ENCODE measurements at places on chromosomes 5 and 9.

DNA sequence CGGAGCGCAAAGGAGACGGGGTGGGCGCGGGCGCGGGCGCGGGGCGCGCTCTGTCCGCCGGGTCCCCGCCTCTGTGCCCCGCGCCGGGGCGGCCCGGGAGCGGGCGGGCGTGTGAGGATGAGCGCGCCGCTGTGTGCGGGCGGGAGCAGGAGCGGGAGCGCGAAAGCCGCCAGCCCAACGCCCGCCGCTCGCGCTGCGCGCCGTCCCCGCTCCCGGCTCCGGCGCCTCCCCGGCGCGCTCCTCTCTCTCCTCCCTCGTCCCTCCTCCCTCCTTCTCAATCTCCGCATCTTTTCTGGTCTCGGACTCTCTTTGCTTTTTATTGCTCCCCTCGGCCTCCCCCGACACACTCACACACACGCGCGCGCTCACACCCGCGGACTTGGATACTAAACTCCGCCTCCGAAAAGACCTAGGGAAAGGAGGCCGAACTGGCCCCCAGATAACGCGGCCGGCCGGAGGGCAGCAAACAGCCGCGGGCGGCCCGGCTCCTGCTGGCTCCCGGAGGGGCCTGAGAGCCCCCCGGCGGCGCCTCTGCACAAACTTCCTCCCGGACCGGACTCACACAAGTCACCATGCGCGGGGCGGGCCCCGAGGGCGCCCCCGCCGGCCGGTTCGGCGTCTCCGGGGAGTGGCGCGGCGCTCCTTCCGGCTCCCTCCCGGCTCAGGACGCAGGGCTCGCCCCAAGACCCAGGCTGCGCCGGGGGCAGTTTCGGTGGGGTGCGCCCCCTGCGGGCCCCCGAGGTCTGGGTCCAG is at the start of gene FIBCD1:
Gene FIBCD1, minus strand, starts transcription at position 596 of the 753 bp plus-strand sequence. CDS start 640 bp downstream, outside the sequence.
- peak; percentile 82 for DNase-seq

- no peak for DNase-seq
Measured at GRCh38 chr5:33423018-33423630, 17.6 kb upstream of the TARS1 start.

- no peak for DNase-seq
Measured at GRCh38 chr5:174301848-174302625, 256.5 kb downstream of the NSG2 start.

DNA sequence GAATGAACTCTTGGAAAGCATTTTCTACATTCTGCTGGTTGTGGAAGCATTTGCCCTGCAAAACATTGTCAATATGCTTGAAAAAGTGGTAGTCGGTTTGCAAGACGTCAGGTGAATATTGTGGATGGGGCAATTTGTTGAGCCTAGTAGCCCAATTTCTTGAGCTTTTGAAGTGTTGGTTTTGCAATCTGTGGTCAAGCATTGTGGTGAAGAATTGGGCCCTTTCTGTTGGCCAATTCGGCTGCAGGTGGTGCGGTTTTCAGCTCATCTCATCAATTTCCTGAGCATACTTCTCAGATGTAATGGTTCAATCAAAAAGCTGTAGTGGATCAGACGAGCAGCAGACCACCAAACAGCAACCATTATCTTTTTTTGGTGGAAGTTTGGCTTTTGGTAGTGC is 426.8 kb upstream of the CDH9 start:
- no peak for DNase-seq

GRCh38 chr5:67133217-67133616 is 63.4 kb downstream of the CD180 start:
- DNase-seq, result no peak

GRCh38 chr5:8585230-8586018 is 716.5 kb downstream of the MTRR start:
- no peak for DNase-seq

GRCh38 chr9:33136721-33137670 is 30.1 kb downstream of the B4GALT1 start:
- no peak for DNase-seq

DNA sequence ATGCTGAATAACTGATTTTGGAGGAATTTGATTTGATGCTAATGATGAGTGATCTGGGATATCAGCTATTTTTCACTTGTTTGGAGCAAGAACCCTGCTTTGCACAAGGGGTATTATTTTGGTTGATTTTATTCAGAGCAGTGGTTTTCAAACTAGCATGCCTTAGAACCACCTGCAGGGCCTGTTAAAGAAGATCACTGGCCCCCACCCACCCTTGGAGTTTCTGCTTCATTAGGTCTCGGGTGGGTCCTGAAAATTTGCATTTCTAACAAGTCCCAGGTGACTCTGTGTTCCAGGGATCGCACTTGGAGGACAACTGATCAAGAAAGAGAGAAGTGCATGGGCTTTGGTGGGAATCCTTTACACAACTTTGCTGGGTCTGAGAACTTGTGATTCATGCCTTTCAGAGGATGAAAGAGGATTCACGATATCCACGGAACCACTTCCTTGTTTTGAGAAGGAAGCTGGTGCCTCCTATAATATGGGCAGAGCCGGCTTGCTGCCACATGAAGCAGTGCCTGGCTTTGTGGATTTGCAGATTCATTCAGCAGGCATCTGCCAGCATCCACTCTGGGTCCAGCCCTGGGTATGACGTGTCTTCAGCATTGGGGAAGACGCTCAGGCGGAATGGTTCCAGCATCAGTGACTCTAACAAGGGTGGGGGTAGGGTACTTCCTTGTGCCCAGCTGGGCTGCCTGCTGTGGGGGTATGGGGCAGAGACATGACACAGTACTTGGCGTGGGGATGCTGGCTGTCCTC is 106.6 kb upstream of the PITX1 start:
- no peak for DNase-seq

DNA sequence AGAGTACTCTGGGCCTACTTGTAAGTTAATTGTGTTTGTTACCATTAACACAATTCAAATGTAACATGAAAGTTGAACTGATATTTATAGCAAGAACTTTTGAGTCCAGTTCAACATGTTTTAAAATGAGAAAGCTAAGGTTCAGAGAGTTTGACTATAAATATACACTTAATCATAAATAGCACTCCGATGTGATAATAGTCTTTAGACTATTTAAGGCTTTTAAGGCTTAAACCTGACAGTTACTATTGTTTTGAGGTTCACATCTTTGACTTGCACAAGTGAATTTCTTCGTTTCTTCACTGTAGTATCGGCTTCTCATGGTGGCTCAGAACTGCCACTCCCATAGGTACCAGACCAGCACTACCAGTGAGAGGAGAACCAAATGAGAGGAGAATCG is 42.4 kb downstream of the ZNF608 start:
- DNase-seq, result no peak

DNA sequence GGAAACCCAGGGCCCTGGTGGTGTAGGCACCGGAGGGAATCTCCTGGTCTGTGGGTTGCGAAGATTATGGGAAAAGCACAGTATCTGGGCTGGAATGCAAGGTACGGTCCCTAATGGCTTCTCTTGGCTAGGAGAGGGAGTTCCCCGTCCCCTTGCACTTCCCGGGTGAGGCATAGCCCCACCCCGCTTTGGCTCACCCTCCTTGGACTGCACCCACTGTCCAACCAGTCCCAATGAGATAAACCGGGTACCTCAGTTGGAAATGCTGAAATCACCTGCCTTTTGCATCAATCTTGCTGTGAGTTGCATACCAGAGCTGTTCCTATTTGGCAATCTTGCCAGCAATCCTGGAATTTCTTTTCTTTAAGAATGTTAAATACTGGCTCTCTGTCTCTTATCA is 1429.1 kb downstream of the MAT2B start:
- DNase-seq, result no peak

GRCh38 chr9:110030632-110031031 is 177.3 kb downstream of the C9orf152 start:
- DNase-seq, result no peak

GRCh38 chr5:155017610-155018009 is 4.1 kb downstream of the KIF4B start:
- DNase-seq, result no peak

DNA sequence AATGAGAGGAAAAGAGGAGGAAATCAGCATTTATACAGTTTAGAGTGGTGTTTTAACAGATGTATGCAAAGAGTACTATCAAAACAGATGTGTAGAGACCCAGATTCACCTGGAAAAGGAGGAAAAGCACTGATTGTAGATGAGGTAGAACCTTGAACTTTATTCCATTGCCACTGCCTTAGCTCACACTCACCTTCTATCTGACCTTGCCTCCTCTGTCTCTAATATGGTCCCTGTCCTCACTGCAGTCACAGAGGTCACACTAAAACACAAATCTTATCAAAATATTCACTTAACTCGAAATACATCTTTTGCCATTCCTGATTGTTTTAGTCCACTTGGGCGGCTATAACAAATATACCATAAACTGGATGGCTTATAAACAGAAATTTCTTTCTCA is 7.0 kb downstream of the GIN1 start:
- DNase-seq, result no peak

GRCh38 chr9:97617939-97618416 is 15.2 kb downstream of the TSTD2 start:
- no peak for DNase-seq

DNA sequence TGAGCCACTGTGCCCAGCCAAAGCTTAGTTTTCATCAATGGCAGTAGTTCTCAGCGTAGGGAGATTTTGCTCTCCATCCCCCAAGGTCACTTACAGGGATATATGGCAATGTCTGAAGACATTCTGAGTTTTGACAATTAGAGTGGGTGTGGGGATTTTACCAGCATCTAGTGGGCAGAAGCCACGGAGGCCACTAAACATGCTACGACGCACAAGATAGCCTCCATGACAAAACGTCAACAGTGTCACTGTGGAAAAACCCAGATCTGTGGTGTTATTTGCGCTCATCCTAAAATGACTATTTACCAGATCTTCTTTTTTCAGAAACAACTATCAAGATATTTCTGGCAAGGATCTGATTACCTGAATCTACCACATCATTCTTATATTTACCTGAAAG is 68.2 kb downstream of the CDC14B start:
- no peak for DNase-seq

DNA sequence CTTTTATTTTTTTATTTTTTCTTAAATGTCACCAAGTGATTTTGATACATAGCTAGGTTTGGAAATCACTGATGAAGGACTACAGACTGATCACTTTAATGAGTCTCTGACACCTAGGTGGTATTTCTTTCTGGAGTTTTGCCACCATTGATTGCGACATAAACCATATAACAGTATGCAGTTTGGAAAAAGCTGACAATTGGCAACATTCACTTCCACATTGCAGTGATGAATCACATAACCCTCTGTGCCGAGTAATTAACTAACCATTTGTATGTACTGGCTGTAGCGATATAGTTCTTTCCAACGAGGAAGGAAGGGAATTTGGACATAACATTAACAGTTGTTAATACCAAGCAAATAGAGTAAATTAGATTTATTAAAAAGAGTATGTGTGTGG is 222.9 kb upstream of the EFNA5 start:
- DNase-seq, result no peak

DNA sequence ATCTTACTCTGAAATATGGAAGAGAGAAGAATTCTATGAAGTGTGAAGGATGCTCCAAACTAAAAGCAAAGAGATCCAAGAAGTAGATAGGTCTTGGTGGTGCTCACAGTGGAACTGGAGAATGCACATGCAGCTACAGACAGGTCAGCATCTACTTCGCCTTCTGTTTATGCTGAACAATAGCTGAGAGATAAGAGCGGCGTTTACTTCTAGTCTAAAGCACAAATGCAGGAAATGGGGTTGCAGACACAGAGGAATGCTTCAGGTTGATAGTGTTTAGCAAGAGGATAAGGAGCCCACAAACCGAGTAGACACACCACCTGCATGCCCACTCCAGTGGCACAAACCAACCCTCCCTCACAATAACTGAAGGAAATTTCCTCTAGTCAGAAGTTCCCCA is 180.0 kb upstream of the RGMB start:
- no peak for DNase-seq

DNA sequence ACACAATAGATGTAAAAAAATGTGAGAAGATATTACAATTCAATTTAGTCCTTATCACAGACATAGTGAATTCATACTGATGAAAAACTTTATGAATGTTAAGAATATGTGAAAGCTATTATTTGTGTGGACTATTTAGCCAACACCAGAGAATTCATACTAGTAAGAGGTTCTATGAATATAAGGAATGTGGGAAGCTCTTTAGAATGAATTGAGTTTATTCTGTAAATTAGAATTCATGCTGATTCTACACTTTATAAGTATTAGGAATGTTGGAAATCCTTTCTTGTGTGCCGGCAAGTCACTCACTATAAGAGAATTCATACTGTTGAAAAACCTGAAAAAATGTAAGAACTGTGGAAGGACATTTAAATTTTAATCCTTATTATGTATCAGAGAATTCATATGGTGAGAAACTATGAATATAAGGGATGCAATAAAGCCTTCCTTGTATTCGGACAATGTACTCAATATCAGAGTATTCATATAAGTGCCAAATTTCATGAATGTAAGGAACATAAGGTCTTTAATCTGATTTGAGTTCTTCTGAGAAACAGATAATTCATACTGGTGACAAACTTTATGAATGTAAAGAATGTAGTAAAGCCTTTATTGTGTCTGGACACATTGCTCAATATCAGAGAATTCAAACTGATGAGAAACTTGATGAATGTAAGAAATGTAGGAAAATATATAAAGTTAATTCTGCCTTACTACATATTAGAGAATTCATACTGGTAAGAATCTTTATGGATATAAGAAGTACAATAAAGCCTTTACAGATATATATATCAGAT is 21.6 kb upstream of the PCDHA1 start:
- no peak for DNase-seq

- DNase-seq, result no peak
Measured at GRCh38 chr9:15048772-15049171, 138.5 kb upstream of the FREM1 start.

- DNase-seq, result no peak
Measured at GRCh38 chr5:58085800-58086199, 374.1 kb downstream of the PLK2 start.

- no peak for DNase-seq
Measured at GRCh38 chr5:79182141-79182540, 53.8 kb upstream of the JMY start.

DNA sequence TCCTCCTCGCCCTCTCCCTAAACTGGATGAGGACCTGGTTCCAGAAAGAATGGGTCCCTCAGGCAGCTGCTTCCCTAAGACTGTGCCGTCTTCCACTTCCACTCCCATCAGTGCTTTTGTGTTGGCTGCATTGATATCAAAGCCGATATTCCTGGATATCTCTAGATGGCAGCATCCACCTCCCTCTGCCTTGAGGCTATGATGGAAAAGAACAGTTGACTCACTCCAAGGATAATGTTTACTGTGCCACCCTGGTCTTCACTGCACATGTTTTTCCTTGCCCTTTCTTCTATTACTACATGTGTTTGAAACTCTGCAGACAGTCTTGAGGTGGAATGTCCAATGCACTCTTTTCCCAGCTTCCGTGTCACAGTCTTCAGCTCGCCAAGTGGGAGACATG is 211.6 kb downstream of the MAST4 start:
- no peak for DNase-seq
